Cortex of kidney (tissue), 1 donor: ENCODE measurements at places on chromosomes 5 and 9.

DNA sequence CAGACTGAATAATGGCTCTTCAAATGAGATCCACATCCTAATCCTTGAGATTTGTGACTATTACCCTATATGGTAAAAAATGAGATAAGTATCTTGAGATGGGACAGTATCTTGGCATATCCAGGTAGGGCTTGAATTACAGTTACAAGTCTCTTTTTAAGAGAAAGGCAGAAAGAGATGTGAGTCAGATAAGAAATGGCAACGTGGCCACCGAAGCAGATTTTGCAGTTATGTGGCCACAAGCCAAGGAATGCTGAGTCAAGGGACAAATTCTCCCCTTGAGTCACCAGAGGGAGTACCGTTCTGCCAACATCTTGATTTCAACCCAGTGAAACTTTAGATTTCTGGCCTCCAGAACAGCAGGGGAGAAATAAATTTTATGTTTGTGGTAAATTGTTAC lies 1983.0 kb upstream of the C9orf72 start:
- DNase-seq: no peak

GRCh38 chr9:128499920-128500319 lies 4.6 kb upstream of the GLE1 start:
- DNase-seq: no peak

- DNase-seq: no peak
These were observed 1.1 kb upstream of the SYNPO start for GRCh38 chr5:150639377-150639692.

DNA sequence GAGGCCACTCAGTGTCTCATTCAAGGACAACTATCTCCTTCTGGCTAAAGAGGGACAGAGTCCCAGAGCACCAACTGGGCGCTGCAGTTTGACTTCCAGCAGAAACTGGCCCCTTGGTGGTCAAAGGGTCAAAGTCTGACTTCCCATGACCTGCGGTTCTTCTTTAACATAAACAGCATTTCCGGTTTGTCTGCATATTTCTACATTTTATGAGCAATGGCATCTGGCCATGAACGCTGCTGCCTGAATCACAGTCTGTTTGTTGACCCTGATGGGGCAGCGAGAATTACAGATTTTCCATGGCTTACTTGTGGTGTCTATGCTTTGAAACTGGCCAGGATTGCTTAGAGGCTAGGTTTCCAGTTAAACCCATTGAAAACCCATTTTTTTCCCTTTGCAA lies 1.3 kb downstream of the TNFSF15 start:
- DNase-seq: no peak

DNA sequence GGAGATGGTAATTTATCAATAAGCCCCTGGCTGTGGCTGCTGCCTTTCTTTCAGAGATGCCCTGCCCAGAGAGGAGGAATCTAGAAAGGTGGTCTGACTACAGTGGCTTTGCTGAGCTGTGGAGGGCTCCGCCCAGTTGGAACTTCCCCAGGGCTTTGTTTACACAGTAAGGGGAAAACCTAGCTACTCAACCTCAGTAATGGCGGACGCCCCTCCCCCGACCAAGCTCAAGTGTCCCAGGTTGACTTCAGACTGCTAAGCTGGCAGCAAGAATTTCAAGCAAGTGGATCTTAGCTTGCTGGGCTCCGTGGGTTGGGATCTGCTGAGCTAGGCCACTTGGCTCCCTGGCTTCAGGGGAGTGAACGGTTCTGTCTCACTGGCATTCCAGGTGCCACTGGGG lies 865.4 kb upstream of the ACO1 start:
- DNase-seq: no peak

- no peak for DNase-seq
These were observed 59.7 kb upstream of the IER5L start for GRCh38 chr9:129237803-129238202.

DNA sequence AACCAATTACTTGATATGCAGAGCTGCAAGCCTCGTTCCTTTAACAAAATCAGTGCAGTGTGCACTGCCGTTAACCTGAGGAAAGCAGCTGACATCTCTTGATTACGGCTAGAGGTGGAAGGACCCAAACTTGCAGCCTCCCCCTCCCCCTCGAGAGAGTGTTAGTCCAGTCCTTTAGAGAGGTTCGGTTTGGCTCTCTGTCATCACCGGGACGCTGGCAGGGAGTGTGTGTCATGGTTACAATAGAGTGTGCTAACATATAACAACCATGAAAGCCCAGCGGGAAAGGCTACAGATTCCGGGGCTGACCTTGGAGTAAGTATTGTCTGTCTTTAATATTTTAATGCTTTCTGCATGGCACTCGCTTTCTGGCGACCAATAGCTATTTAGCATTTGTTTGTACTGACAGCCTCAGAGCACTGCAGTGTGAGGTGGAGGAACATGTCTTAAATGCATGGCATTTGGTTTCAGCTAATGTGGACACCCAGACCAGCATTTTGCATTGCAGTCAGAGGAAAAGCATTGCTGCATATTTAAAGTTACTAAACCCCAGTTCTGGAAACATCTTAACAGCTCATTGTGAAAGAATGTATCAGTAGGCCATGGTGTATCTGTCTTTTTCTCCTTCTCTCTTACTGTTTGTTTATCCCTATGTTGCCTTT lies 237.5 kb downstream of the CD180 start:
- DNase-seq: no peak

DNA sequence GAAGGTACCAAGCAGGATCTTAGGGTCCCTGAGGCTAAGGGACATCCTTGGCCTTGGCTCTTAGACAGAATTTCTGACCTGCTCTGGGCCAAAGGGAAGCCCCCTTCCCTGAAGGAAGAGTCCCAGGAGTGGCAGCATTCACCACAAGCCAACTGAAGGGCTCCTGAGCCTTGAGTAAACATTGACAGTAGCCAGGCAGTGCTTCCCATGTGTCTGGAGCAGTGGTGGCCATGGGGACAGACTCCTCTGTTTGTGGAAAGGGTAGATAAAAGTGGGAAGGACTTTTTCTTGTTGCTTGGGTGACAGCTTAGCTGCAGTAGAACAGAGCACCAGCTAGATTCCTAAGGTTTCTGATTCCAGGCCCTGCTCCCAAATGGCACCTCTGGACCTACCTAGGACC lies 61.4 kb upstream of the VLDLR start:
- no peak for DNase-seq
